ENCODE measurements at places on chromosomes 3 and 15.

DNA sequence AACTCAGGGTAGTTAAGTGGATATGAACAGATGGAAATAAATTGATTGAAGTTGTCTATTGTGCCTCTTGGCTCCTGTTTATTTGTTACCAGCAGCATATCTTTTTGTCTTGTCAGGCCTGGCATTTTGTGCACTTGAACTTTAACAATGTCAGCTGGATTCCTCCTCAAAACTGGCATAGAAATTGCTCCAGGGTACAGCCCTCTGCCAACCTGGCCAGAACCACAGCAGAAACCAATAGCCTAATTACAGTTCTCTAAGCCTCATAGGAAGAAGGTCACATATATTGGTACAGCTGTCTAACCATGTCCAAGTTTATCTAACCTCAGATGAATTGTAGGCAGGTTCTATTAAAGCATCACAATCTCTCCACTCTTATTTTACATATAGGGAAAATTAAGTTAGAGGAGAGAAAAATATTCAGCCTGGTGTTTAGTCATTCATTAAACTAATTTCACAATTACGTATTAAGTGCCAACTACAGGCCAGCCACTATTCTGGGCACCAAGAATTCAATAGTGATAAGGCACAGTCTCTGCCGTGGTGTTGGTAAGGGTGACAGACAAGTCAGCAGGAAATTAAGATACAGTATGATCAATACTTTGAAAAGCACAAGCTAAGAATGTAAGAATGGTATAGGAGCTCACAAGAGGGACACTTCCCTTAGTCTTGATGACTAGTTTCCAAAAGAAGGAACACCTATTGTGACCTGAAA lies 452.9 kb upstream of the NECTIN3 start:
- no peak for DNase-seq

DNA sequence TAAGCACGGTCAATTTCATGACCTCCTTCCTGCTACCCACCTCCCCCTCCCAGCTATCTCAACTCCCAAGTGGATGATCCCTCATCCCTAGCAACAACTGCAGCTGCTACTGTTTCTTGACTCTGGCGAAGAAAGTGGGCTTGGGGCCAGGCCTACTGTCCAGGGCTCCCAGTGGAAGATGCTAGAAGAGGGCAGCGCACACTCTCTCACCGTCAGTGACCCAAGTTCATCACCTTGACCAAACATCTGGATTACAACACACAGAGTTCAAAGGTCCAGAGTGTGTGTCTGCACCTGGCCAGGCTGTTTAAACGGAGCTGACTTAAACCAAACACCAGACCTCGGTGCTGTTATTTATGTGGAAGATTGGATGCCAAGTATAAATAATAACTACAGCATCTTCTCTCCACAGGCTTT lies 385.6 kb downstream of the SHQ1 start:
- DNase-seq: no peak

DNA sequence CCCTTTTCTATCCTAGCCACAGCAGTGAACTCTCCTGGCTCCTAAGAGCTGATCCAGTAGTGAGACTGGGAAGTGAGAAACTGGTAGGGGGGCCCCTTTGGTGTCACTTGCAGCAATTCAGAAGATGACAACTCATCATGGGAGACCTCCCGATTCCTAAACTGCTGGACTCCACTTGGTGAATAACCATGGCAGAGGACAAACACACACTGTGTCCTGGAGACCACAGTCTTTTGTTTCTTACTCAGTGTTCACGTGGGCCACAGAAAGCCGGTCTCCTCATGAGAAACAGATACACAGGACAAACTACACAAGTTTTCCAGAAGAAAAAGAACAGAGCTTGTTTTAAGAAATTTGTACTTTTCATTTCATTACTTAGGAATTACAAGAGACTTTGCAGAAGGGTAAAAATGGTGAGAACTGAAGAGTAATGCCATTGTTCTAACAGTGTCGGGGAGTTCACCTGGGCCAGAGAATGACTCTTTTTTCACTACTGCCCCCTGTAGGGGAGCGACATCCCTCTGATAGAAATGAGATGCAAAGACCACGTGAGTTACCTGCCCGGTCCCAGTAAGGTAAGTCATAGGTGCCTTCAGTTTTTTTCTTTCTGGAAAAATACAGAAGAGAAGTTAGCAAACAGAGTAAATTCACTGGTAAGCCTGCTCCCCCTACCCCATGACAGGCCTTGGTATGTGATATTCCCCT lies 38.1 kb downstream of the ST3GAL6 start:
- DNase-seq: no peak

DNA sequence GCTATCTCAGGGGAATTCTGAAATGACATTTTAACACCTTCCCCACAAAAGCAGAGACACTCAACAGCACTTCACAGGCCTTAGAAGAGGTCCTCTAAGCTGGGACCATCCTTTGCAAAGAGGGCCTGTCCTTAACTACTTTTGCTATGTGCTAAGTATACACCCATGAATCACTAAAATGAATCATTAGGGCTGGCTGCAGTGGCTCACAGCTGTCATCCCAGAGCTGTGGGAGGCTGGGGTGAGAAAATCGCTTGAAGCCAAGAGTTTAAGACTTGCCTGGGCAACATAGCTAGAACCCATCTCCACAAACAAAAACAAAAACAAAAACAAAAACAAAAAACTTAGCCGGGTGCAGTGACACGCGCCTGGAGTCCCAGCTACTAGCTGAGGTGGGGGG lies 53.9 kb upstream of the MELTF start:
- no peak for DNase-seq

DNA sequence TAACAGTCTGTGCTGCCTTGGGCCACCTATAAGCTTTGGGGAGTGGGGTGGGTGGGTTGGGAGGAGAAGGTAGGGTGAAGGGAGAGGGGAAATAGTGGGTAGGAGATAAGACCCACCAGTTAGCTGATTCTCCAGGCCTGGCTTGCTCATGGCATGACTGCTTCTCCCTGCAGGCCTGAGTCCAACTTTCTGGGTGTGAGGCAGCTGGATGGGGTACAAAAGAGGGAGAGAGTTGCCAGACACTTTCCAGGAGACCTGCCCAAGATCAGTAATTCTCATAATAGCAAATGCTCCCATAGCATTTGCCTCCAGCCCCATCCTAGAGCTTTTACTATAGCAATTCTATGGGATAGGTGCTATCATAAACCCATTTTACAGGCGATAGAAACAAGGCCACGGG lies 7.7 kb downstream of the CGNL1 start:
- DNase-seq: no peak

- no peak for DNase-seq
These were observed 4.0 kb downstream of the CCDC33 start for GRCh38 chr15:74240002-74240568.

- no peak for DNase-seq
These were observed 36.9 kb upstream of the KPNA4 start for GRCh38 chr3:160602259-160602658.

DNA sequence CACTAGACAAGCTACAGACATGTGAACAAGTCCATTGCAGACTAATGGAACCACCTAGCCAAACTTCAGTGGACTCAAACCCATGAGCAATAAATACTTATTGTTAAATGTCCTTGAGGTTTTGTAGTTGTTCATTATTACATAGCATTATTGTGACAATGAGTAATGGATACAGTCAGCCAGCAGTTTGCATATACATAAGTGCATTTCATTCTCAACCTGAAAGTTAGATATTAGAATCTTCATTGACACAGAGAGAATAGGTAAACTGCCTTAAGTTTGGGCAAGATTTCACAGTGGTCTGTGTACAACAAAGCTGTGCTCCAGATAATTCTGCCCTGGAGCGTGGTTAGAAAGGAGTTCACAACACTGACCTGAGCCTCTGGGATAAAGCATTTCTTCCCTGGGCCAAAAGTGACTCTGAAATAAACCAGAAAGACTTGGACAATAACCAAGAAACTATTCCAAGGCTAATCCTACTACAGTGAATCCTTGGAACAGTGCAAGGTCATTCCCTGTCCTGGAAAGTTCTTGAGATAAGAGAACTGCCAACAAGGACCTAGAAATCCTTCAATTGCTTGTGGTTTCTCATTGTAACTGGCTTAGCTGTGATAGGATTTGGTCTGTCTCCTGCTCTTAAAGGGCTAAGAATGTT lies 225.5 kb upstream of the STT3B start:
- no peak for DNase-seq

- no peak for DNase-seq
These were observed 77.3 kb downstream of the CPN2 start for GRCh38 chr3:194273743-194274310.

DNA sequence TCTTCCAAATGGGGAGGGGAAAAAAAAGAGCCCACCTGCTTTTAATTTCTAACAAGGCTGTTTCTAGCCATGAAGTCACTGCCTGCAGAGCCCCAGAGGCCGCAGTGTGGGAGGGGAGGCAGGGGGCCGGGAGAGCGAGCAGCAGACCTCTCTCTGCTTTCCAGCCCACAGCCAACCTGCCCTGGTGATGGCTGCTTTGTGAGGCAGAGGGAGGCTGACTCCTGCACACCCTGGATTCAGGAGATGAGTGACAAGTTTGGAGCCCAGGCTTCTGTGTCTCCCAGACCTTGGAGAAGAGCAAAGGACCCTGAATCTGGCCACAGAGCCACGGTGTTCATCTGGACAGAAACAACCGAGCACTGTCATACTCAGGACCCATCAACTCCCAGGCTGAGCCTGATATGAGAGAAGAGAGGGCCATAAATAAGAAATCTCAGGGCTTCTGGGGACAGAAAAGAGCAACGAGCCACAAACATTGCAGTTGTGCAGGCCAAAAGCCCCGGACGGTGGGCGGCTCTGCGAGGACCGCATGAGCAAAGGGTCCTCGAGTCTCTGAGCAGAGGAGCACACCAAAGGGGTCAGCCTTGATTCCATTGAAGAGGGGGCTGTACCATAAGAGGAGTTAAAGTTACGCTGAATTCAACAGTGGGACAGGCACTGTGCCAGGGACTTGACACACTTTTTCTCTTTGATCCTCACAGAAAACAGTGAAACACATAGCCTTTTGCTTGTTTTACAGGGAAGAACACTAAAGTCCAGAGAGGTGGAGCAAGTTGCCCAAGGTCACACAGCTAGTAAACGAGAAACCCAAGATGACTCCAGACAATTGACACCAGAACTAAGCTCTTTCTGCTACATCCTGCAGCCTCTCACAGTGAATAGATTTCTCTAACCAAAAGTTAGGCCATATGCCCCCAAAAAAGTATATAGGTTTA lies 97.2 kb downstream of the SEMA5B start:
- no peak for DNase-seq

- DNase-seq: no peak
These were observed 7.3 kb upstream of the C15orf39 start for GRCh38 chr15:75194397-75194796.

DNA sequence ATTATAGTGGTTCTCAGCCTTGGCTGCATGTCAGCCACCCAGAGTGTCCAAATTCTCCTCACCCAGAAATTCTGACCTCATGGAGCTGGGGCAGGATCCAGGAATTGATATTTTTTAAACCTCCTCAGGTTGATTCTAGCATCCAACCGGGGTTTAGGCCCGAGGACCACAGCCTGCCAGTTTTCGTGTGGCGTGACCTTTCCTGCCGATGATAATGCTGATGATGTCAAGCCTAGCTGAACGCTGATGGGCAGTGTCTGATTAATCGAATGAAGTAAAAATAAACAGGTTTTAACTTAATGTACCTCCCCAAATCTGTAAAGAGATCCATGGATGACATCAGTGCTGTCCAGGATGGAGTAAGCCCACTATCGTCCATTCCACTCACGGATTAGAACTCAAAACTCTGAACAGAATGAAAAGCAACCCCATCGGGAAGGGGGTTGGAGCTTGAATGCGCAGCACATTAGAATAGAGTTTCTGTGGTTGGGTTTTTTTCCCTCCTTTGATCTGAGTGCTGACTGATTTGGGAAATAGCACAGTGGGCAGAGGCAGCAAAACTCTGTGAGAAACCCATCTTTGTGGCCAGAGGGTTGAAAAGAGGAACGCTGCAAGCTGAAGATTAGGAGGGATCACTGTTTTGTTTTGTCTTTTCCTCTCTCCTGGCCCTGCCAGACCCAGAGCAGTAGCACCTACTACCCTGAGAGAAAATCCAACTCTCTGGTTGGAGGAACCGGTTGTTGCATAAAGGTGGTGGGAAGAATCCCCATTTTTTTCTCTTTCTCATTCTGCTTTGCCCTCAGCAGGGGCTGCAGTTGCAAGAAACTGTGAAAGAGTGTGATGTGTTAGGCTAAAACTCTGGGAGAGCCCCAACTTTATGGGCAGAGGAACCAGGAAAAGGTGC lies 153.9 kb downstream of the APBA2 start:
- no peak for DNase-seq

DNA sequence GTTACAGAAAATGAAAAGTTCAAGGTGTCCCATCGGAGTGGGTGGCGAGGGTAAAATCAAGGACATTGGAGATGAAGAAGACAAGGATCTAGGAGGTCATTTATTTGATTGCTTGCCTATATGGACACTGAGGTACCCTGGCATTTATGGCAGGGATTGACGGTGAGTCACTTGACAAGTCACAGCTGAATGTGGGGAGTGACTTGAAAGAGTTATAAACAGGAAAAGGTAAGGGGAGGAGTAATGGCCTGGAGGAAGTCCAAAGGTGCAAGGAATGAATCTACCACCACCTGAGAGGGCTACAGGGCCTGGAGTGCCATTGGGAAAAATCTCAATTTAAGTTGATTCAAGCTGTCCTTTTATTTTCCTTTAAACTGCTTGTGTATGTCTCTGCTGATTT lies 11.8 kb upstream of the SGO1 start:
- no peak for DNase-seq

DNA sequence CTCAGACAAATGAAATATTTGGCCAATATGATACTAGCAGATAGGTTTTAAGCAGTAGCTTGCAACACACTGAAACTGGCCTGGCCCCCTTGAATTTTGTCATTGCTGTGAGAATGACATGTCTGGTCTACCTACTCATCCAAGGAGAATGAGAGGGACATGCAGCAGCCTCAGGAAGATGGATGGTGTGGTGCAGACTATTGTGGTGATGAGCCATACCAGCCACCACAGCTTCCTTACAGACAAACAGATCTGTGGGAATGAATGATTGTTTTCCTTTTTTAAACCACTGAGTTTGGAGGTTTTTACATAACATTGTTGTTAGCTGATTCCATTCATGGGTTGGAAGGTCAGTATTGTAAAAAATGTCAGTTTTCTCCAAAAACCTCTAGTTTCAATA lies 133.7 kb upstream of the POU1F1 start:
- DNase-seq: no peak

- DNase-seq: no peak
These were observed 12.5 kb upstream of the KBTBD12 start for GRCh38 chr3:127902486-127902885.

GRCh38 chr3:99119385-99119784 lies 217.9 kb upstream of the DCBLD2 start:
- DNase-seq: no peak

Data from stimulated activated CD8-positive, alpha-beta memory T cell treated with anti-CD3 and anti-CD28 coated beads, Interleukin-4, amount 100 ng/mL, for 1 hour (primary cell).